ELR (cell line): ENCODE measurements at places on chromosomes 12 and 14.

DNA sequence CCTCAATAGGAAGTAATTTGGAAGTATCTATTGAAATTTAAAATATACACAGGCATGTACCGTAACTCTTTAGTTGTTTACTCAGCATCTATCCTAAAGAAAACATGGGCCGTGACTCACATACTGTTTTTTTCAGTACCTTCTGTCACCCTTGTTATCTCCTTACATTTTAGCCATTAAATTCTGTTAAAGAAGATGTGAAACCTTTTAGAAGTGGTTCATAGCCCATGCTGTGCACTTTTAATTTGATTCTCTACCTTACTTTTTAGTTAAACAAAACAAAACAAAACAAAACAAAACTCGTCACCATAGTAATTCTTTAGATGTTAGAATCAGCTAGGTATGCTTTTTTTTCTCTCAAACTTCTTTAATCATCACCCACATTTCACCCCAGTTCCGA, 494.4 kb upstream of the RGS6 start:
- DNase-seq: peak; percentile 22

- DNase-seq: no peak
These were observed 42.3 kb downstream of the BRAP start for GRCh38 chr12:111643427-111643826.

GRCh38 chr14:97276573-97276972, 479.4 kb downstream of the VRK1 start:
- no peak for DNase-seq

GRCh38 chr14:103597623-103598377, 31.2 kb upstream of the KLC1 start:
- DNase-seq: peak; percentile 97

DNA sequence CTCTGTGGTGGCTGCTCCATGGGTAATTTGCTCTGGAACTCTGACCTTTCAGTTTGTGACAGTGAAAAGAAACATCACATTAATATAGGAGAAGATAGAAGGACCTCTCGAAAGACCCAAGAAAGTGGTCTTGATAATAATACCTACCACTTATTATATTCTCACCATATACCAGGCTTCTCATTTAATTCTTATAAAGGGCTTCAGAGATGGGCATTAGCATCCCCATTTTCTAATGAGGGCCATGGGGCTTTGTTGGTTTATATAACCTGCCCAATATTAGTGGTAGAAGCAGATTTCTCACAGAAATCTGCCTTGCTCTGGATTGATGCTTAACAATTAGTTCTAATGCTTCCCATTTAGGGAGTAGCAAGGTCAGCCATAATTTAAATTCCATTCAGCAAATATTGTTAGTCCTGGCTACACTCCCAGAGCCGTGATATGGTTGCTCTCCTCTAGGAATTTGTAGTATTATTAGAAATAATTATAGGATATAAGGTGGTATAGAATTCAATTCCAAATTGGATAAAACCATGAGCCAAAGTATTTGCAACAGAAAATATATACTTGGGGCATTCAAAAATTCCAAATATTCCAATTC, 7.4 kb upstream of the AMIGO2 start:
- DNase-seq: peak; percentile 18

GRCh38 chr12:121812320-121812871, 8.6 kb downstream of the SETD1B start:
- peak; percentile 74 for DNase-seq

DNA sequence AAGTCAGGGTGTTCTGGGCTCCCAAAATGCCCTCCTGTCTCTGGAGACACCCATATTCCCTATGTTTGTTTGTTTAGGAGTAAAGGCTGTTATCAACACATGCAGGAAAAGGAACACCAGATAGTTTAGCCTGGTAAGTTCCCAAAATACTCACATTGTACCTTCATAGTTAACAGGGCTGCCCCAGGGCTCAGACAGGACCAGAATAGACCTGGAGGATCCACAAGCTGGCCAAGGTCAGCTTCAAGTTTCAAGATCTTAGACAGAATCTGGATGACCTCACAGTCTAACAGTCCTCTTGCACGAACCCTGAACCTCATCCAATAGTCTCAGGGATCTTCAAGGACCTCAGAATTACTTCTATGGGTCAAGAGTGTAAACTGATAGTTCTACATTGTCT, 18.1 kb upstream of the HSP90B1 start:
- DNase-seq: no peak

GRCh38 chr12:133058203-133059113, 21.1 kb downstream of the ZNF84 start:
- peak; percentile 22 for DNase-seq
